ENCODE measurements at places on chromosomes 12 and 14. TPM values are rescaled to one million over a fixed set of nuclear protein-coding genes. Genes with fewer than 3 reads are reported as not detected.

DNA sequence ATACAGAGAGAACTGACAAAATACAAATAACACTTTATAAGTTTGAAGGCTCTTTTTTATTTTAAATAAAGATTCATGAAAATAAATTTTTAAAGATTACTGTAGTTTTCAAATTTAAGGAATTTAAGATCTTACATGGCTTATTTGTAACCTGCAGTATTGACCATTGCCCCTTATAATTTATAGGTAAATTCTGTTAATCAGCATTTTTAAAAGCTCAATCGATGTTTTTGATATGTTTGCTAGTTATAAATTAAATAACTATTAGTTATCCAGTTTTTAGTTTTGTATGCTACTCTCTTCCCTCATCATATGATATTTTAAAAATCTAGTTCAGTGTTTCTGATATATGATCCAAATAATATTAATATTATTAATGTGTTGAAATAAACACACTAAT, 109.9 kb downstream of the MON2 start:
- no peak for DNase-seq
- H3K27me3 ChIP-seq: no peaks in the 10 kb centered on the region
- H3K4me3 ChIP-seq: no peak overlapping the region
- no peaks in the 10 kb centered on the region for H3K36me3 ChIP-seq

- H3K36me3 ChIP-seq: no peaks in the 10 kb centered on the region
- H3K27me3 ChIP-seq: no peaks in the 10 kb centered on the region
- no peaks in the 10 kb centered on the region for H3K4me1 ChIP-seq
These were observed 91.4 kb downstream of the SETD3 start for GRCh38 chr14:99389174-99389826.

DNA sequence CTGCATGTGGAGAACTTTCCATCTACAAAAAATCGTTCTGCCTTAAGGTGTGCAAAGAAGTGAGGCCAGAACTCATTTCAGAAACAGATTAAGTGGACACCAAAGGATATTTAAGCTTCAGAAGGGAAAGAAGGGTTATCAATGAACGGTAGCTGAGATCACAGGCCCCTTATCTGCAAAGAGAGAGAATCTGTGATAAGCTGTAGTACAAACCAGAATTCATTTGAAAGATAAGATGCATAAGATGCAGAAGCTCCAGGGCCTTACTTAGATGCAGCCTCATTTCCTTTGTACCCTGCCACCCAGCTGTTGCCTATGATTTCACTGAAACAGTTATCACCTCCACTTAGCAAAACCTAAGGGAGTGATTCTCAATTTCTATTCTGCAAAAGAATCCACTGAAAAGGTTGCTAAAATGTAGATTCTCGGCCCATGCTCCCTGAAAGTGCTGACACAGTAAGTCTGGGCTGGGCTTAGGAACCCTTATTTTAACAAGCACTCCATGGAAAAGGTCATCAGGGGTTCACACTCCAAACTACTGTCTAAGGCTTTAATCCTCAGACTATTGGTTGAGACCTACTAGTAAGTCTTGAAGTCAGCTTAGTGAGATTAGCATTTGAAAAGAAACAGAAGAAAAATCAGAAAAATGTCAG, 64.8 kb downstream of the HELB start:
- no peak overlapping the region for H3K27ac ChIP-seq
- H3K4me3 ChIP-seq: no peak overlapping the region
- no peaks in the 10 kb centered on the region for H3K36me3 ChIP-seq
- H3K4me1 ChIP-seq: no peaks in the 10 kb centered on the region
- DNase-seq: no peak
- no peaks in the 10 kb centered on the region for H3K27me3 ChIP-seq

GRCh38 chr14:88384718-88385117, 739 bp upstream of the SPATA7 start:
- no peaks in the 10 kb centered on the region for H3K36me3 ChIP-seq
- no peak for DNase-seq
- H3K27ac ChIP-seq: peak overlapping the region; percentile 81
- H3K27me3 ChIP-seq: no peaks in the 10 kb centered on the region

- H3K27me3 ChIP-seq: no peaks in the 10 kb centered on the region
- DNase-seq: peak; percentile 40
- no peaks in the 10 kb centered on the region for H3K4me1 ChIP-seq
These were observed 17.7 kb upstream of the CCDC91 start for GRCh38 chr12:28172434-28173030.

GRCh38 chr12:5072311-5072710, 28.6 kb downstream of the KCNA5 start:
- H3K27me3 ChIP-seq: no peaks in the 10 kb centered on the region
- no peak overlapping the region for H3K27ac ChIP-seq
- no peak for DNase-seq
- no peaks in the 10 kb centered on the region for H3K36me3 ChIP-seq
- H3K4me3 ChIP-seq: no peak overlapping the region
- H3K4me1 ChIP-seq: no peaks in the 10 kb centered on the region

GRCh38 chr14:34383839-34384238, 78.2 kb downstream of the SPTSSA start:
- no peaks in the 10 kb centered on the region for H3K27me3 ChIP-seq
- H3K27ac ChIP-seq: no peak overlapping the region
- H3K4me1 ChIP-seq: peaks cover 8% of the 10 kb centered on the region
- no peak for DNase-seq

- H3K36me3 ChIP-seq: no peaks in the 10 kb centered on the region
- peaks cover 8% of the 10 kb centered on the region for H3K4me1 ChIP-seq
- H3K4me3 ChIP-seq: no peak overlapping the region
- H3K27me3 ChIP-seq: no peaks in the 10 kb centered on the region
- H3K27ac ChIP-seq: no peak overlapping the region
- DNase-seq: no peak
These were observed 14.7 kb downstream of the SUSD6 start for GRCh38 chr14:69626132-69626500.

DNA sequence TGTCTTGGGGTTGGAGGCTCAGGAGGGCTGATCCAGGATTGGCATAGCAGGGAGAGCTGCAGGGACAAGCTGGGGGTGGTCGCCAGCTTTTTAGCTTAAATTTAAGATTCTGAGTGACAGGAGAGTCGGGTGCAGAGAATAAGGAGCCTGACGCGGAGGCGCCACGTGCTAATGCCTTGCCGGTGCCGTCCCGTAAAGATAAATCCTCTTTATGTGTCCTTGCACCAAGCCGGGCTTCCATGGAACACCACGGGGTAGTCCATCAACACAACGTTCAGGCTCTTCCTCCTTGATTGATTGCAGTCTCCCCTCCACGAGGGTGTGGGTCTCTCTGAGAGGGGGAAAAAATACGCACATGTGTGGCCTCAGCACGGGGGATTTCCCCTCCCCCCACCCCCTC, 3.9 kb downstream of the DLK1 start:
- H3K36me3 ChIP-seq: no peaks in the 10 kb centered on the region
- no peaks in the 10 kb centered on the region for H3K4me1 ChIP-seq
- H3K27ac ChIP-seq: no peak overlapping the region
- DNase-seq: no peak
- H3K4me3 ChIP-seq: no peak overlapping the region

GRCh38 chr12:105848286-105848685, 290.5 kb downstream of the NUAK1 start:
- H3K4me3 ChIP-seq: no peak overlapping the region
- no peak for DNase-seq
- H3K27ac ChIP-seq: no peak overlapping the region
- peaks cover 6% of the 10 kb centered on the region for H3K4me1 ChIP-seq
- no peaks in the 10 kb centered on the region for H3K27me3 ChIP-seq

- H3K36me3 ChIP-seq: no peaks in the 10 kb centered on the region
- no peak overlapping the region for H3K4me3 ChIP-seq
- no peaks in the 10 kb centered on the region for H3K27me3 ChIP-seq
- no peak for DNase-seq
- H3K4me1 ChIP-seq: no peaks in the 10 kb centered on the region
These were observed 77.2 kb downstream of the RPL10L start for GRCh38 chr14:46574221-46574977.

DNA sequence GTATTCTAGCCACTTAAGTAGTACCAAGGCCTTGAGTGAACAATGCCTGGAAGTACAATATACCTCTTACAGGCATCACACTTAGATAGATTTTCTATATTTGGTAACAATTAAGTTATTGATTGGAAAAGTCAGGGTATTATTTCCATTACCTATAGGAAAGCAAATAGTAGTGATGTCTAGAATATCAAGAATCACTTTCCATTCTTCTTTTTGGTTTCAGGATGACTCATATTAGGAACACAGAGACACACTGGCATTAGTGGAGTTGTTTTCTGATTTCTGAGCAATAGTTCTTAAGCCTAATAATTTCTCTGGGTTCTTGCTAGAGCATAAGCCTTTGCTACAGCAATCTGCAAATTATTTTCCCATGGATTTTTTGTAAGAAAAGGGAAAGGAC, 1640.0 kb upstream of the SEL1L start:
- no peak for DNase-seq
- H3K27ac ChIP-seq: no peak overlapping the region
- H3K4me3 ChIP-seq: no peak overlapping the region
- no peaks in the 10 kb centered on the region for H3K36me3 ChIP-seq
- no peaks in the 10 kb centered on the region for H3K27me3 ChIP-seq

DNA sequence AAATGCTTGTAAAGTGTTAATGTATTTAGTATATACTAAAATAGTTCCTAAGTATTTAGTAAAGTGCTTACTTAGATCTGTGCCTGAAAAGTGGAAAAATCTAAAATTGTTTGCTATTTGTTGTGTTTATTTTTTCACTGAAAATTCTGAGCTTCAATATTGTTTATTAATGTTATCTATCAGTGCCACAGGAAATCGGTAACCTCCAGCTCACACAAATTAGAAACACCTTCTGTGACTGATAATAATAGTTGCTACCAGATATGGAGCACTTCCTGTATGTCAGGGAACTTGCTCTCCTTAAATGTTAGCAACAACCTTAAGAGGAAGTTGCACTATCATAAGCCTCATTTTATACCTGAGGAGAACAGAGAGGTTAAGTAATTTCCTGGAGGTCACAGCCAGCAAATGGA, 723 bp upstream of the LRP10 start:
- peak overlapping the region; percentile 92 for H3K4me3 ChIP-seq
- H3K27ac ChIP-seq: peak overlapping the region; percentile 95
- no peak for DNase-seq
- no peaks in the 10 kb centered on the region for H3K36me3 ChIP-seq
- H3K27me3 ChIP-seq: no peaks in the 10 kb centered on the region
- H3K4me1 ChIP-seq: peaks cover 6% of the 10 kb centered on the region

DNA sequence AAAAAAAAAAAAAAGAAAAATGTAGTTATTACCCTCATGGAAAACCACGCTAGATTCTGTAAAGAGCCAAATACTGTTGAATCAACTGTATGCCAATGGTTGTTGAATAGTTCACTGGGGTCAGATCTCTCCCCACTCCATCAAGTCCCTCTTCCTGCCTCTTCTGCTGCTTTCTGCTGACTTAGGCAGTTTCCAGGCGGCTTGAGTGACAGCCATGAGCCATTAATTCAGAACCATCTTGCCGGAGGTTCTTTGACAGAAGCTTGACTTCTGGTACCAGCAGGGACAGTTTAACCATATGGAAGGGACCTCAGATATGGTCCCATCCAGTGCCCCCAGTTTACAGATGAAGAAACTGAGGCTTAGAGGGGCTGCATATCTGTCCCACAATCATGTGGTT, 34.5 kb downstream of the TSPAN11 start:
- H3K27ac ChIP-seq: no peak overlapping the region
- H3K4me1 ChIP-seq: no peaks in the 10 kb centered on the region
- no peak overlapping the region for H3K4me3 ChIP-seq
- DNase-seq: no peak
- no peaks in the 10 kb centered on the region for H3K36me3 ChIP-seq
- no peaks in the 10 kb centered on the region for H3K27me3 ChIP-seq

DNA sequence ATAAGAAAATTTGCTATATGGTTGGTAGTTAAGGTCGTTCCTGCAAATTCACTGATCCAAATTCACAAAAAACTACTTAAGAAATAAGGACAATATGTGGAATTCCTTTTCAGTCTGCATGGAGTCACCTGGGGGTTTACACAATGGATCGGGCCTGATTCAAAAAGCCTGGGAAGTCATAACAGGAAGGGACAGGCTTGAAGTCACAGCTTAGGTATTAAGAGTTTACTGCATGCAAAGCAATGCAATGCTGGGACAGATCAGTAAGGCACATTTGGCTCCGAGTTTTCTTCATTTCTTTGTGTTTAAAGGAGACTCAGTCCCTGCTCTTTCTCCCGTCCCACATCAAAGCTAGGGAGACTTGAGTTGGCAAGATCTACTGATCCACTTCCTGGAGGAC, 153.3 kb downstream of the NTF3 start:
- no peaks in the 10 kb centered on the region for H3K27me3 ChIP-seq
- no peak overlapping the region for H3K27ac ChIP-seq
- H3K4me1 ChIP-seq: peaks cover 11% of the 10 kb centered on the region
- no peak for DNase-seq
- no peaks in the 10 kb centered on the region for H3K36me3 ChIP-seq
- H3K4me3 ChIP-seq: no peak overlapping the region

GRCh38 chr12:119528241-119528640, 65.3 kb upstream of the TMEM233 start:
- H3K27ac ChIP-seq: no peak overlapping the region
- DNase-seq: no peak
- no peaks in the 10 kb centered on the region for H3K36me3 ChIP-seq
- H3K4me3 ChIP-seq: no peak overlapping the region
- no peaks in the 10 kb centered on the region for H3K27me3 ChIP-seq

GRCh38 chr14:97187916-97188315, 390.7 kb downstream of the VRK1 start:
- no peak overlapping the region for H3K4me3 ChIP-seq
- DNase-seq: no peak
- no peaks in the 10 kb centered on the region for H3K27me3 ChIP-seq
- H3K27ac ChIP-seq: no peak overlapping the region
- H3K4me1 ChIP-seq: no peaks in the 10 kb centered on the region
- H3K36me3 ChIP-seq: no peaks in the 10 kb centered on the region

GRCh38 chr14:101965181-101965544, 790 bp downstream of the DYNC1H1 start:
- no peaks in the 10 kb centered on the region for H3K36me3 ChIP-seq
- H3K4me1 ChIP-seq: peaks cover 25% of the 10 kb centered on the region
- DNase-seq: peak; percentile 78
- H3K27me3 ChIP-seq: no peaks in the 10 kb centered on the region
- H3K27ac ChIP-seq: peak overlapping the region; percentile 96

DNA sequence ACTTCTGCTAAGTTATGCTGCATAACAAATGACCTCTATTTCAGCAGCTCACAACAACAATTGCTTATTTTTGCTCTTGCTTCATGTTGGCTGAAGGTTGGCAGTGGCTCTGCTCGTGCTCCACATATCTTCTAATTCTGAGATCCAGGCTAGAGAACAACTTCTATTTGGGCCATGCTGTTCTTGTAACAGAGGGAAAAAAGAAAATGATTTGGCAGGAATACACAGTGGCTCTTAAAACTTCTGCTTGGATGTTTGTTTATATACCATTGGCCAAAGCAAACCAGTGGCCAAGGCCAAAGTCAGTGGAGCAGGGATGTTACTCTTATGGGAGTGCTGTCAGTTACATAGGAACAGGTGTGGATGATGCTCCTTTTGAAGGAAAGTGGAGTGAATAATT, 32.1 kb downstream of the GPHN start:
- no peak overlapping the region for H3K27ac ChIP-seq
- H3K36me3 ChIP-seq: no peaks in the 10 kb centered on the region
- no peaks in the 10 kb centered on the region for H3K27me3 ChIP-seq
- no peak overlapping the region for H3K4me3 ChIP-seq
- no peaks in the 10 kb centered on the region for H3K4me1 ChIP-seq

Gene PAX9
- 0.50 TPM for total RNA-seq

Gene ZDHHC17
- total RNA-seq: 59.3 TPM

Gene ACOT6
- 1.2 TPM for total RNA-seq

Gene LRFN5
- total RNA-seq: 6.8 TPM

Gene LAG3
- total RNA-seq: 4.1 TPM

Gene CACNA2D4
- 15.8 TPM for total RNA-seq

Gene C12orf54
- total RNA-seq: 22.3 TPM

Gene LMNTD1
- 18.7 TPM for total RNA-seq

Gene NYNRIN
- total RNA-seq: 21.8 TPM

Gene COPS7A
- total RNA-seq: 68.3 TPM

Data from testis (tissue), 5 donors.